ENCODE measurements at places on chromosomes 2 and 18.

- DNase-seq: peak; percentile 6
These were observed 669 bp downstream of the LNPK start for GRCh38 chr2:176001281-176001915.

DNA sequence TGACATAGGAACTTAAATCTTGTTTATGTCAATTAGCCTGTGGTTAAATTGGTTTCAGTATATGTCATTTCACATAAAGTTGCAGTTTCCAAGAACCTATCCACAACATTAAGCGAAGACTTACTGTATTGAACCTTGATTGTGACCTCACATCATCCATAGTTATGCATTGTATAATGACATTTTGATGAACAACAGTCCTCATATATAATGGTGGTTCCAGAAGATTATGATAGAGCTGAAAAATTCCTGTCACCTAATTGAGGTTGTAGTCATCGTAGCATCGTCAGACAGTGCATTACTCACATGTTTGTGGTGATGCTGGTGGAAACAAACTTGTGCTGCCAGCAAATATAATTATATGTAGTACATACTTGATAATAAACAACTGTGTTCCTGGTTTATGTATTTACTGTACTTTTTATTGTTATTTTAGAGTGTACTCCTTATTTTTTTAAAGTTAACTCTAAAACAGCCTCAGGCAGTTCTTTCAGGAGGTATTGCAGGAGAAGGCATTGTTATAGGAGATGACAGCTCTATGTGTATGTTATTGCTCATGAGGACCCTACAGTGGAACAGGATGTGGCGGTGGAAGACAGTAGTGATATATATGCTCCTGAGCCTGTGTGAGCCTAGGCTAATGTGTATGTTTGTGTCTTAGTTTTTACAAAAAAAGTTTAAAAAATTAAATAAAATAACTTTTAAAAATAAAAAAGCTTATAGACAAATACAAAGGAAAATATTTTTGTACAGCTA lies 56.6 kb downstream of the UBE2E3 start:
- DNase-seq: no peak

DNA sequence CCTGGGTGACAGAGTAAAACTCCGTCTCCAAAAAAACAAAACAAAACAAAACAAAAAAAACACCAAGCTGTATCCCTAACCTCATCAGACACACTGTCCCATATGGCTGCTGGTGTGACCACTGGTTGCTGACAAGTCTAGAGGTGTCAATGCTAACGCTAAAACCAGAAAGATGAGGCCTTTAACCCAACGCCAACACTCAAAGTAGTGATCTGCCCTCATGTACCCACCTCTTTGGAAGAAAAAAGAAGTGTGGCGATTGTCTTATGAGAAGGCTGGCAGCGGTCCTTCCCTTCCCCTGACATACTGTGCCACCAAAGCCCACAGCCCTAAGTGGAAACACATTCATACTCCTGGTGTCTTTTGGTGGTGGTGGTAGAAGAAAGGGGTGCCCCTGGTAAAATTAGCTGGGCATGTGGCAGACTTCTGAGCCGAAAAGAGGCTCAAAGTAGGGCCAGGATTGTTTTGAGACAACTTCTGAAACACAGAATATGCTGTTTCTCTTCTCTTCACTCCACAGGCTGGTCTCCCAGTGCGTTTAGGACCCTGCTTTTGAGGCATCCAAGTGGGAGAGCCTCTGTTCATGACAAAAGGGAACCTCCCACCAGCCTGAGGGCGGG lies 9.8 kb downstream of the SERTAD2 start:
- DNase-seq: no peak

- DNase-seq: no peak
These were observed 14.4 kb upstream of the SMIM21 start for GRCh38 chr18:75441896-75442295.

GRCh38 chr18:45464619-45465018 lies 150.7 kb upstream of the SLC14A2 start:
- DNase-seq: no peak

DNA sequence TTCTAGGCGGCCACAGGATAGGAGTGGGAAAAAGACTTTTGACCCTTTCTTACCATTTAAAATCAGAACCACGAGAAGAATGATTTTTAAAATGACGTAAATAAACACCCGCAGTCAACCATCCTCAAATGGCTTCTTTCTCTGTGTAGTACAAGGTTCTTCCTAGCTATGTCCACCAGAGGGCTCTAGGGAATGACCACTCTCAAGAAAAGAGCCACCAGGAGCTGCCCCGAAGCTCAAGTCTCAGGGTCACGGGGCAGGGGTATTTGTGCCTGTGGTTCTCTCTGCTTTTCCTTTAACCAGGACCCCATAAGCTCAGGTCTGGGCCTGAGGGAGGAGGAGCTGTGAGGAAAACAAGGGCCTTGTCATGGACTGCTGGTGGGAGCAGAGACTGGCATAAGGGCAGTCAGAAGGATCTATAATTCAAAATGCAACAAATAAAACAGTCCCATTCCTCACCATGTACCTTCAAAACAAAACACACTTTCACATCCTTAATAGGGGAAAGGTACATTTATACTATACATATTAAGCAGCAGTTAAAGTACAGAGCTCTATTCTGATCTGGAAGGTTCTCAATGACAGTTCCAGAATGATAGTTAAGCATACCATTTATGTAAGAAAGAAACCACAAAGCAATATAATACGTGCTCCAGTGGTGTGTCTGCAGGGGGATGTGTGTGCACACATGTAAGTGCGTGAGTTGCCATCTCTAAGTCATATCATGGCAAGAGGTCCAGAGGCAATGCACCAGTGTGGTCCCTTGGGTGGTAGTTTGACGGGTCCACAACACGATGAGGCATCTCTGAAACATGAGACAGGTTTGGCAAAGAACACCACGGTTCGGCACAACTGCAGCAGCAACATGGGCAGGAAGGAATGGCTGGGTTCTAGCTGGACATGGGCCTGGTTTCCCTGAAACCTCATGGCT lies 18.6 kb downstream of the LYPD1 start:
- DNase-seq: peak; percentile 63

DNA sequence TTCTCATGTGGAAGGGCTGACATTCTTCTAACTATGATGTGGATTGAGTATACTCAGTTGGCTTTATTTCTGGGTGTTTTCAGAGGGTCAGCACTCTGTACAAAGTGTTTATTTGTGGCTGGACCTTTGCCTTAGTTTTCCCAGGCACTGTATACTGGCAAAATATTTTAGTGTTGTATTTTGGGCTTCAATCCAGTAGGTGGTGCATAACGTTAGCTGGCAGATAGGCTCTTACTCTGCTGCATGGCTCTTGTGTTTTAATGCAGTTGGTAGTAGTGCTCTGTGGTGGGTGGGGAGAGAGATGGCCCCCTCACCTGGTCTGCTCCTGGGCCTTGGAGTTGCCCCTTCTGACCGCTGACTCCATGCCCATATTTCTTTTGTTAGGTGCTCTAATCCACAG lies 75.6 kb upstream of the REG3A start:
- no peak for DNase-seq

DNA sequence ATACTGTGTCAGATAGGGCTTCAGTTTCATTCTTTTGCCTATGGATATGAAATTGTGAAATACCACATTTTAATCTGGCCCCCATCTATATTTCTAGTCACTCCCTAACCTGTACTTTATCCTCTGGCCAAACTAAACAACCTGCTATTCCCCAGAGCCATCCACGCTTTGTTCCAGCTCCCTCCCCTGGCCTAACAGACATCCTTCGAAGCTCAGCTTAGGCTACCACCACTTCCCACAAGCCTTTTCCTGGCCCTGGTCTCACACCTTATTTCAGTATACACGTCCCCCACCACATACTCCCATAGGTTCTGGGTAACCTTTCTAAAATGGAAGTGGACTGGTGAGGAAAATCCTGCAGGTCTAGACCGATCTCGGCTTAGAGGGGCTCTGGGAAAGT lies 55.4 kb downstream of the MAP4K3 start:
- DNase-seq: no peak

DNA sequence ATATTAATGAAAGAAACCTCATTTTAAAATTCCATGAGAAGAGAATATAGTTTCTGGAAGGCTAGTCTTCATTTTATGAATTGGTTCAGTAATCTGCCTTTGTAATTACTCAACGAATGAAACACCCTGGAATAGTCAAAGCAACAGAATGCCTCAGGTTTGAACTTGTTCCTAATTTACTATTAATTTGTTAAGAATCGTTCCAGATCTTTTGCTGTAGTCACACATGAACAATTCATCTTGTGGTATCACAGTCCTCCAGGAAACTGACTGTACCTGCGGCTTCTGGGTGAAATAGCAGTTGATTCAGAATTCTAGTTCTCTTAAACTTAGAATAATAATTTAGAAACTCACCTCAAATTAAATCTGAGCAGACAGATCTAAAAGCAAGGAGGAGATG lies 282.7 kb upstream of the MAP2 start:
- DNase-seq: no peak

DNA sequence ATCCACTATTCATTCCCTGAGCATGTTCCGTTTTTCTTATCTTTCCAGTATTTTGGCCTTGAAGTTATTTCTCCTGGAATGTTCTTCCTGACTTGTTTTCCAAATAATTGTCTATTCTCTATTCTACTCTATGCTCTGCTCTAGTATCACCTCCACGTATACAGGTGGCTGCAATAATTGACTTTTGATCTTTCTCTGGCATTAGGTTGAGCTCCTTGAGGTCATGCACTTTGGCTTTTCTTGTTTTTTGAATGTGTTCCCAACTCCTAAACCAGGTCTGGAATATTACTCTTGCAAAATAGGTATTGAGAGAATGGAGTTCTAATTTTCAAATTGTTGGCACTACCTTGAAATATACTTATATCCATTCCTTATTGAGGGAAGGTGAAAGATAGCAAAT lies 550.4 kb downstream of the CNTNAP5 start:
- DNase-seq: no peak

DNA sequence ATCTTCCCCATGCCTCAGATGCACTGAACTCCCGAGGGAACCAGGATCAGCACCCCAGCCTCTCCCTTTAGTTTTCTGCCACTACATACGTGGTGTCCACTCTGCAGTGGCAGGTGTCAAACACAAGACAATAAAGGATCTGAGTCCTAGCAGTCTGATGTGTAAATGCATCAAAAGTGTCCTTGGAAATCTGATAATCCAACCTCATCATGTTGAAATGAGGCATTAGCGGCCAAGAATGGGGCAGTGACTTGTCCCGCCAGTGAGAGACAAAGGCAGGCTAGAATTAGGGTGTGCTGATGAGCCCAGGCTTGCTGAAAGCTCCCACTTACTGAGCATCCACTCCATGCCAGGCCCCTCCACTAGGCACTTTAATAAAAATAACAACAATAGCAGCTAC lies 52.9 kb downstream of the EN1 start:
- DNase-seq: no peak

DNA sequence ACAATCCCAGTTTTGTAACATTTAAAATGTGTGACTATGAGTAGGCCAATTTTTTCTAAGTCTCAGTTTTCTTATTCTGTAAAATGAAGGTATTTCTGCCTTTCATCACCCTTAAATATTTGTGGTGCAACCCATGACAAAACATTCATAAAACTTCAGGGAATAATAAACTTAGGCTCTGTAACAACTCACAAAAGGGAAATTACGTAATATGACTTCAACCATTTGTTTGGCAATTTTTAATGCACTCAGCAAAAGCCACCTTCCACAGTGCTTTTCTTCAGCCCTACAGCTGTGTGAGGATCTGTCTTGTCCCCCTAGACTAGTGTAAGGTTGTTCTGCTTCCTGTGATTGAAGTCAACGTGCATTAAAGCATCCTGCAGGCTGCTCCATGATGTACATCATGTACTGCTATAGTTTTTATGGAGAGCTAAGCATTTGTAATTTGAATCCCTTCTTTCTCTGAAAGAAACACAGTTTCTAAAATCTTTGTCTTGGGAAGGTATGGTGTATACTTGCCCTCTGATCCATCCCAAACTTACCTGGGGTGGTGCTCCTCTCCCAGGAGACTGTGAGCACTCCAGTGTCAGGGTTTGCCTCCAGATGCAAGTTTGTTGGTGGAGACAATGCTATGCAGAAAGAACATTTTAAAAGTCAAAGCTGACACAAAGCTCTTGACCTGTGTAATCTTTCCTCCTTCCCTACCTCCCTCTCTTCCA lies 39.1 kb downstream of the FN1 start:
- no peak for DNase-seq

GRCh38 chr2:16090650-16091575 lies 150.6 kb downstream of the MYCN start:
- no peak for DNase-seq

DNA sequence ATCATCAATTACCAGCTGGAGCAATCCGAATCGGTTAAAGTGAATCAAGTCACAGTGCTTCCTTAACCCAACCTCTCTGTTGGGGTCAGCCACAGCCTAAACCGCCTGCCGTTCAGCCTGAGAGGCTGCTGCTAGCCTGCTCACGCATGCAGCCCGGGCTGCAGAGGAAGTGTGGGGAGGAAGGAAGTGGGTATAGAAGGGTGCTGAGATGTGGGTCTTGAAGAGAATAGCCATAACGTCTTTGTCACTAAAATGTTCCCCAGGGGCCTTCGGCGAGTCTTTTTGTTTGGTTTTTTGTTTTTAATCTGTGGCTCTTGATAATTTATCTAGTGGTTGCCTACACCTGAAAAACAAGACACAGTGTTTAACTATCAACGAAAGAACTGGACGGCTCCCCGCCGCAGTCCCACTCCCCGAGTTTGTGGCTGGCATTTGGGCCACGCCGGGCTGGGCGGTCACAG lies 496 bp upstream of the ITGA4 start:
- DNase-seq: no peak

- no peak for DNase-seq
These were observed 5.4 kb downstream of the RAB11FIP5 start for GRCh38 chr2:73107211-73107926.

GRCh38 chr2:135586148-135586547 lies 54.9 kb downstream of the R3HDM1 start:
- DNase-seq: no peak

DNA sequence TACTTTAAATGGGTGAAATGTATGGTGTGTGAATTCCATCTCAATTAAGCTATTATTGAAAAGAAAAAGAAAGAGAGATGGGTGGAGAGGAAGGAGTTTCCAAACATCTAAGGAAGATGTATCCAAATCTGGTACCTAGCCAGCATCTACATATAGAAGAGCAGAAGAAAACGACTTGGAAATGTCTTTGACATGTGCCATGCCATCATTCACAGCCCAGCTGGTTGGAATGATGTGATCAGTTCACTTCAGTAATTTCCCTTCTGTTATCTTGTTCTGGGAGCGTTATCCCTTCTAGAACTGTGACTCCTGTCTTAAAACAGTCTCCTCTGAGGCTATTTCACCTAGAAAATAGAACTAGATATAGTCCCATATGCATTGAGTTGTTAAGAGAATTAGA lies 312.8 kb upstream of the GYPC start:
- DNase-seq: no peak

DNA sequence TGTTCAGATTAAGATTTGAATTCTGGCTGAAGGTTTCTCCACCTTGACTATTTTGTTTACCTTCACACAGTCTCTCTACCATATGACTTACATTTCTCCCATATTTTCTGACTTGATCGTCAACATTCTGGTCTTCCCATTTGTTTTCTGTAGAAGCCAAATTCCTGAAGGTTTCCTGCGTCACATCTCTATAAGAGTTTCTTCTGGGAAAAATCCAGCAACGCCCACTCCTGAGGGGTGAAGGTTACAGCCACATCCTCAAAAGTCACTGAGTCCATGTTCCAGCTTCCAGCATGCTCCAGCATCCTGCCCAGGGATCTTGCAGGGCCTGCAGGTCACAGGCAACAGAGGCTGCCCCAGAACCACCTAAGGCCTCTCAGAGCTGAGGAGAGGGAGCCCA lies 47.5 kb downstream of the NBEAL1 start:
- DNase-seq: no peak

GRCh38 chr18:56982766-56983165 lies 164.1 kb upstream of the BOD1L2 start:
- DNase-seq: no peak
